A549 treated with Mapracorat at 1 μM for 4 hours (cell line): ENCODE measurements at places on chromosomes 1 and 21. TPM values are rescaled to one million over a fixed set of nuclear protein-coding genes. Genes with fewer than 3 reads are reported as not detected.

The FAM167B gene
- total RNA-seq = 0.40 to 0.70 TPM (median 0.58 TPM) in 5 replicates

The FCER1A gene
- total RNA-seq = not detected in 5 replicates

The NEK7 gene
- 10.8 to 18.0 TPM (median 16.1 TPM) in 5 replicates for total RNA-seq

The UTS2 gene
- total RNA-seq = not detected in 5 replicates

The GBP4 gene
- 0.07 to 0.08 TPM in 2 of 5 replicates, not detected in the others for total RNA-seq

The IVL gene
- total RNA-seq = 0.06 to 0.13 TPM (median 0.10 TPM) in 3 of 5 replicates, not detected in the others

The CRP gene
- total RNA-seq = not detected in 5 replicates

The THEM5 gene
- not detected in 5 replicates for total RNA-seq

The CAPZA1 gene
- total RNA-seq = 56.0 to 66.5 TPM (median 63.5 TPM) in 5 replicates

The SLC5A9 gene
- total RNA-seq = 0.10 TPM in 1 of 5 replicates, not detected in the others

The PEF1 gene
- 41.6 to 48.1 TPM (median 45.3 TPM) in 5 replicates for total RNA-seq
